Activated T-cell treated with anti-CD3 and anti-CD28 coated beads, Interleukin-2, amount 50 U/mL, for 48 hours (primary cell): ENCODE measurements at places on chromosomes 5 and 9.

- no peak for DNase-seq
Observed at GRCh38 chr5:175021321-175021720, 296.9 kb downstream of the MSX2 start.

GRCh38 chr5:4942831-4943178 lies 197.3 kb upstream of the ADAMTS16 start:
- no peak for DNase-seq

DNA sequence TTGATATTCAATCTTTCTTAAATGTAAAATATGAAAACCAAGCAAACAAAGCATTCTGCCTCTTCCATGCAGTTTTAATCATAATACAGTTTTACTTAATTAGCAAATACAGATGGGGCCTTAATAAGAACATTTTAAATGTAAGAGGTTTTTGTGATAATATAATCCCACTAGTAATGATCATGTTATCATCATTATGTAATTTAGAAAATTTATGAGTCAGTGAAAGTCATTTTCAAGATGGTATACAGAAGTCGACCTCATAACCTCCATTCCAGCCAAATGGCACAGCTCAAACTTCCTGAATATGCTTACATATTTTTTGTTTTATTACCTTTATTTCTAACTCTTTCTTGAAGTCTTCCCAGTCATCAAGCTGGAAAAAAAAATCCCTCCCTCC lies 102.2 kb upstream of the GNA14 start:
- no peak for DNase-seq

DNA sequence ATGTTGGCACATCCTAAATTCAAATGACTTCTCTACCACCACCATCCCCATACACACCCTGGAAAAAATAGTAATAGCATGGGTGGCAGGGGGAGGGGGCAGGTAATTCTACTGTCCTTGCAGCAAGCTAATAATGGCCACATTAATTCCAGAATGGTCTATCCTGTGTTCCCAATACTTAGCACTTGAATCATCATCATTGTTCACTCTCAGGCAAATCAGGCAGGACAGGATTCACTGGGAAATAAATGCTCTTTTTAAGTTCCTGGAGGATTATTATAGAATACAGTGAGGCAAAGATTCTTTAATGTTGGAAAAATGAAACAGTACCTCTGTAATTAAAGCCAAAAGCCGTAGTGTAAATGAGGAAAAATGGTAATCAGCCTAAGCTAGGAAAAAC lies 254.5 kb downstream of the ARRDC3 start:
- no peak for DNase-seq

GRCh38 chr5:92543201-92543600 lies 1037.8 kb downstream of the NR2F1-AS1 start:
- DNase-seq: no peak

DNA sequence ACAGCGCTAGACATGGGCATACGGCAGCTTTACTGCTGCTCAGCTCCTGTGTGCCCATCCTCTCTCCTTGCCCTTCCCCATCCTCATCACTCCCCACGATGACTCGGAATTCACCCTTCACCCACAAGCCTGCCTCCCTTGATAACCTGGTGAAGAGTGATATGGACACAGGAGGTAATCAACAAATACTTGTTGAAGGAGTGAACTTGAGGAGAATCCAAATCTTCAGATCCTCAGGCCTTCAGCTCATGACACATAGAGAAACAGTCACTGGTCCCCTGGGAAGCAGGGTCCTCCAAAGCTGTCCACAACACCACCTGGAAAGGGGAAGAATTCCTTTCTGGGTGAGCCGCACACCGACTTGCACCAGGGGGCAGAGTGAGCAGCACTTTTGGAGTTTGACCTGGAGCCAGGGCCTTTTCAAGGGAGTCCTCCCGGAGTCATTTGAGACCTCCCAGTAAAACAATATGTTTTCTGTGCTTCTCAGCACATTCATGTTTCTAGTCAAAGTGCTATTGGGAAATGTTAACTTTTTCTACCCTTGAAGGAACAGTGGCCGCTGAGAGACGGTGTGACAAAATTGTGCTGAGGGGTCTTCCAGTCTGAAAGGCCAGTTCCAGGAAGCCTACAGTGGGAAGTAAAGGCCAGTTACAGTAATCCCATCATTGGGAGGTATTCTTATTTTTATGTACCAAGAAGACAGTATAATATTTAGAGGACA lies 332.3 kb downstream of the CWC27 start:
- DNase-seq: peak; percentile 49

GRCh38 chr9:85339338-85339737 lies 402.4 kb downstream of the AGTPBP1 start:
- DNase-seq: no peak

GRCh38 chr5:56558131-56558745 lies 257.1 kb upstream of the MAP3K1 start:
- no peak for DNase-seq

DNA sequence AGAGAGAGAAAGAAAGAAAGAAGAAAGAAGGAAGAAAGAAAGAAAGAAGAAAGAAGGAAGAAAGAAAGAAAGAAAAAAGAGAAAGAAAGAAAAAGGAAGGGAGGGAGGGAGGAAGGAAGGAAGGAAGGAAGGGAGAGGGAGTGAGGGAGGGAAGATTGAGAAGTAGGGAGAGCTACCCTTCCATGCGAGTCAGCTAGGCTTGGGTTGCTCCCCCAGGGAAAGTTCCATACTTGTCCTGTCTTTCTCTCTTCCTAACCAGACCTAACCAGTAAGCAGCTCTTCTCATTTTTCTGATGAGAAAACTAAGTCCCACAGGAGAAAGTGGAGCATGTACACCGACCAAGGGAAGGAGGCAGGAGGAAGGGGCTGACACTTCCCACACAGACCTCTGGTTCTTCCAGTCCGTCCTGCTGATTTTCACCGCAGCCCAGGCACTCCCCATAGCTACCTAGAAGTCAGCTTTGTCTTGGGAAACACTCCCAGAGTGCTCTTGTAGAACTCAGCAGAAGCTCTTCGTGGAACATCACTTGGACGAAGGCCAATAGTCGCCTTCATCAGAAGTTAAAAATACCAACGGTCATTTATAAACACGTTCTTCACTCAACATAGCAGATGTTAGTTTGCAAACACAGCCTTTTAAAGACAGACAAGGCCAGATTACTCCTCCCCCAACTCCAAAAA lies 29.0 kb upstream of the ENTREP1 start:
- no peak for DNase-seq

DNA sequence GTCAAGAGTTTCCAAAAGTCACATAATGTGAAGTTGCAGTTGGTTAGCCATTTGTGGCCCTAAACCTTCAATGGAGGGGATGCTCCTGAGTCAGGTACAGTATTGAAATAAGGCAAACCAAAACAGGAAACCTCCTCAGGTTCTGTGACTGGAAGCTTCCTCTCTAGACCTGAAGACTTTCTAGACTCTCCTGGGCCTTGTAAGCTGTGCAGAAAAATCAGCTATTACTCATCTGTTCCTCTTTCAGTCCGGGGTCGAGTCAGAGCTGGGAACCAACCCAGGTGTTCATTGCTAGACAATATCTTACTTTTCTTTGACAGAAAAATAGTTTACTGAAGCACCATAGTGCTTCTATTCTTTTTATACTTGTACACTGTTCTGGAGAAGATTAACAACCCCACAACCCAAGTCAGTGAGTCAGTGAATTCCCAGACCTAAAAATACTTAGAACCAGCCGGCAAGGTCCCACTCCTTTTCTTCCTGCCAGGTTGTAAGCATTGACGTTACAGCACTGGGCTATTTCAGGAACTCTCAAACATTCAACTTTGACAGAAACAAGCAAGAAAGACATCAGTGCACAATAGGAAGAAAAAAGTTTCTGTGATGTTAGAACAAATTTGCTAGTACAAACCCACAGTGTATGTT lies 47.3 kb downstream of the FSTL4 start:
- no peak for DNase-seq

GRCh38 chr9:135722365-135722764 lies 20.4 kb downstream of the KCNT1 start:
- DNase-seq: no peak

DNA sequence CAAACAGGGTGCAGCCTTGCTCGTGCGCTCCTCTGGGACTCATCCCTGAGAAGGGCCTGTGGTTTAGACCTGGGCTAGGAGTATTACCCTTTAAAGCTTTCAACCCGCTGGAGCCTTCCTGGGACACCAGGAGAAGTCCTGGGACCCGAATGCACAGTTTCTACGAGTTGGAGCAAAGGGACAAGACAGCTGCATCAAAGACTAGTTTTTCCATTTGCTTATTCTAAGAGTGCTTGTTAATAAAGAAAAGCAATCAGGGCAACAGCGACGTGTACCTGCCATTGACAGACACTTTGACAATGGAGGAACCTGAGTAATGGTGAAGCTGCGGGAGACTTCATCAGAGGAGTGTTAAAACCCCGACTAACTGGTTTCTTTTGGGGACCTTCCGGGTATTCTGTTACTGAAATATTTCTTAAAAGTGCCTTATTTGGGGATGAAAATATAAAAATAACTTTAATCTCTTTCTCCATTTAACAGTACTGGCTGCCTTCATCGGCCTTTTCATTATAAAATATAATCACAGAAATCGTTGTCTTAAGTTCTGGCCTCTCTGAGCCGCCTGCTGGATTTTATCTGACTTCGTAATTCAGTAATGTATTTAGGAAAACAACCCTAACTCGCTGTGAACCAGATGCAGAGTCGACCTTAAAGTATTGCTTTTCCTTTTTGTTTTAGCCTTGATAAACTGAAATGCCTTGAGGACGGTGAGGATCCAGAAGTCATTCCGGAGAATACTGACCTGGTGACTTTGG lies 732 bp downstream of the SNAPC3 start:
- DNase-seq: no peak

DNA sequence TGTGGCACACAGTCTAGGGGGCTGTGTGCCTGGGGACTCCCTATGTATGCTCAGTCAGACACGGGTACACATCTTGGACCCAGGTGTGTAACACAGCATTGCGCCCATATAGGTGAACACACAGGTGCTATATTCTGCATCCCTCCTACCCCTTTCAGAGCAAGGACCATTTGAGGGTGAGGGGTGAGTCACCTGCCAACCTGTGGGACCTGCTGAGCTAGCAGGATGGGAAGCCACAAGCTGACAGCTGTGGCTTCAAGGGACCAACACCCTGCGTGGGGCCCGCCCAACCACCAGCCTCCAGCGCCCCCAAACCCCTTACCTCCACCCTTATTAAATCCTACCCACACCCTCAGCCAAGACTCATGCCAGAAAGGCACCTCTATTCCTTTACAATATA lies 14.6 kb upstream of the AQP7 start:
- DNase-seq: peak; percentile 33

GRCh38 chr9:34037626-34038025 lies 11.1 kb downstream of the UBAP2 start:
- no peak for DNase-seq

GRCh38 chr5:96228408-96228807 lies 204.6 kb downstream of the PCSK1 start:
- DNase-seq: no peak

DNA sequence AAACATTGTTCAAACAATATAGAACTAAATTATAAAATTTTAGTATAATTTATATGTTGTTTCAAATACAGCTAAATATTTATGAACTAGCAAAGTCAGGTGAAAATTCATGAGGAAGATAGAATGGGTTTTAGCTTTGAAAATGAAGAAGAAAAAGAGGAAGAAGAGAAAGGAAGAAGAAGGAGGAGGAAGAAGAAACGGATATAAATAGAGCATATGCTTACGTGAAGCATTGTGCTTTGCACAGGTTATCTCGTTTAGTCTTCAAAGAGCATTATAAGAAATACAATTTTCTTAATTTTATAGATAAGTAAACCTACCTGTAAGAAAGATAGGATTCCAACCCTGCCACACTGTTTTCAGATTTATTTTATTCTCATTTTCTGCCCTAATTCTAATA lies 620.6 kb upstream of the DAB2 start:
- DNase-seq: no peak

GRCh38 chr5:153756540-153756939 lies 266.1 kb downstream of the GRIA1 start:
- DNase-seq: no peak

GRCh38 chr5:139693676-139694364 lies 45.7 kb downstream of the CXXC5 start:
- no peak for DNase-seq

DNA sequence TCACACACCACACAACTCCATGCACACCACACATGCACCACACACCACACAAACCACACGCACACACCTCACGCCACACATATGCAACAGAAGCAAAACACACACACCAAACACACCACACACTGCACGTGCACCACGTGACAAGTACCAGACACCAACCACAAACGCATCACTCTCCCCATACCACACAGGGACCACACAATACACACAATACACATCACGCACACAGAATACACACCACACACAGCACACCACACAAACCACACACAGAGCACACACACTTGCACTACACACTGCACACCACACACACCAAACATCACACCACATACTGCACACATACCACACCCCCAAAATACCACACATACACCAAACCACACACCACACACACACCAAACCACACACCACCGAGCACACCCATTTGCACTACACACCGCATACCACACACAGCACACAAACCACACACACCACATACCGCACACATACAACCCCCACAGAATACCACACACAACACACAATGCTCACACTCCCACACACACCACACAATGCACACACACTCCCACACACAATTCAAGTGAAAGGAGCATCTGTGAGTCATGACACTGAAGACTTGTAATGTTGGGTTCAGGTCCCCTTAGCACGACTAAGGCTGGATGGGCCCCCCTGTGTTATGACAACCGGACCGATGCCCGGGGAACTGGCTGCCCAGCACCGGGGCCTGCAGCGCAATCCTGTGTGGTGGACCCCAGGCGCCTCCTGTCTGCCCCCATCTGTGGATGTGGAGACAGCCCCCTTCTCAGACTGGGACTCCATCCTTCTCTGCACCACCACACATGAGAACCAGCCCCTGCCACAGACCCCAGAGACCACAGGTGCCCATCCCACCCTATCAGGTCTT lies 6.0 kb upstream of the ZDHHC11 start:
- DNase-seq: no peak

DNA sequence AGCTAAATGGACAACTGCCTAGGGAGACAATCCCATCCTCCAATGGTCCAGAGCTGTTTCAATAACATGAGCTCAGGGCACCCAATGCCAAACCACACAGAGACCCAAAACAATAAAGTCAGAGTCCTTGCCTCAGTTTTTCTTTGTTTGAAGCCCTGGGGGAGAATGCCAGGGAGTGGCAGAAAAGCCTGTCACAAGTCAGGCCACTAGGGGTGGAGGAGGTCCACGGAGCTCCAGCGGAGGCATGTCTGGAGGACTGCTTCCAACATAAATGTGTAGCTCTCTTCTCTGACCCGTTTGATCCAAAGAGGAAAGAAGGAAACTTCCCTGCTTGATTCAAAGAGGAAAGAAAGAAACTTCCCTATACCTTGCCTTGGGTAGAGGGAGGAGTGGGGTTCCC lies 175.3 kb downstream of the HSPA4 start:
- no peak for DNase-seq

DNA sequence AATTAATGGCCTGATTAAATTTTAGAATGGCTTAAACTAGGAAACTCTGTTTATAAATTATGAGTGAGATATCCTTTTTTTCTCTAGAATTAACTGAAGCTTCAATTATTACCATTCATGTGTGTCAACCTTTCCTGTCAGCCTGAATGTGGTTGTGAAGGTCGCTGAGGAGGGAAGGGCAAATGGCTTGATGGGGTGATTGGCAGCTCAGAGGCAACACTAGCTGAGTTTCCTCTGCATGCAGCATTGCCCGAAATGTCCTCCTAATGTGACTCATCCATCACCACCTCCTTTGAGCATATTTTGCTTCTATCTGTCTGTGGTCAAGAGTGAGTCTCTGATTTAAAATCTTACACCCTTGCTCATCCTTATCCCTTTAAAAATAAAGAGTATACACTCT lies 281.9 kb downstream of the TENT4A start:
- DNase-seq: no peak
